Stimulated activated CD4-positive, alpha-beta T cell treated with anti-CD3 and anti-CD28 coated beads, Interleukin-4, amount 100 ng/mL, for 48 hours (primary cell): ENCODE measurements at places on chromosomes 3 and 15.

GRCh38 chr15:68623301-68623892 is 44.6 kb downstream of the CORO2B start:
- no peak for DNase-seq

DNA sequence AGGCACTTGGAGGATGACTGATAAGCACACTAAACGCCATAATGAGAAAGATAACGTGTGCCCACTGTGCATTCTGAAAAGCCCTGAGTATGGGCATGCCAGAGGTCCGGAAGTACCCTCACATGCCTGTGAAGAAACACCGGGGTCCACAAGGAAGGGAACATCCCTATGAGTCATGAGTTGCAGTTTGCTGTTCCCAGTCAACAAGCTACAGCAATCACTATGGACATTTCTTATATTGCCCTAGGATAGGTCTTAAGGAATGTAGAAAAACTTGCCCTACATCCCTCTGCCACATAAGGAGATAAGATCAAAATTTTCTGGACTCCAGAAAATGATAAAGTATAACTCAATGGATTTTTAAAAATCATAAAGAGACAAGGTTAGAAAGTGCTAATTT is 9.9 kb downstream of the MB21D2 start:
- no peak for DNase-seq

DNA sequence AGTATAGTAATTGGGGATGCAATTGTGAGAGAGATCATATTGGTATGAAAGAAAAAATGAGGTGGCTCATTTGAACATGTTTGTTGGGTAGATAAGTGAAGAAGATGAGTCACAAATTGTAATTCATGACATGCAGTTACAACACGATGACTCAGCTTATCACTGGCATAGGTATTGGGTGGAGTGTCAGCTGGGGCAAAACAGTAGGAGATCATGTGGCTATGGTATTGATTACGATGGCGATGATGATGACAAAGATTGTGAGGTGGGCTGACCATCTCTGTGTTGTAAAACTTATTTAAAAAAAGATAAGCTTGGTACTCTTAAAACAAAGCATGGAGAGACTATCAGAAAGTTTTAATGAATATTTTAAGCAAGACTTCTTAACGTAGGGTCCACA is 11.6 kb upstream of the DPH6 start:
- DNase-seq, result no peak

DNA sequence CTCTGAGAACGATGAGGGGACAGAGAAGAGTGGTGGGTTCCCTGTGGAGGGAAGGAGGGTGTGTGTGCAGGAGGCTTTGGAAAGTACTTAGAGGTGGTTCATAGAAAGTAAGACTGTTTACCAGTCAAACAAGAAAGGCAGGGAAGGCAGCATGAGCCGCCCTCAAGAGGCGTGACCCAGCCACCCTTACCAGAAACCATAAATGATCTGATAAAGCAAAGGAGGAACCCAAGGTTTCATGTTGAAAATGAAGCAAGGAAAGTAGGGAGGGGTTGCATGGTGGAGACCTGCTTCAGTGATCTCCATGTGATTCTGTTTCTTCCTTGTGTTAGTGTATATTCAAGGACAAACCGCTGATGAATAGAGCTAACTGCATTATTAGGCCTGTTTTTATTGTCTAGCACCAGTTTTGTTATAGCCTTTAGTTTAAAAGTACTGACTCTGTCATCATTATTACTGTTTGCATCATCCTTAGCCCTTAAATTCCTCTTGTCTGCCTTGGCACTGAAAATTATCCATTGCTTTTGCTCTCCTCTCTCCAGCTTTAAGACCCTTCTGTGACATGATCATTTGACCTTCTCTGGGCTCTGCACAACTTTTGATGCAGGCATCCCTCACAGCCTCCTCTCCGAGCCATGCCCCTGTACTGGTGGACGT is 96.1 kb downstream of the STAC start:
- no peak for DNase-seq

DNA sequence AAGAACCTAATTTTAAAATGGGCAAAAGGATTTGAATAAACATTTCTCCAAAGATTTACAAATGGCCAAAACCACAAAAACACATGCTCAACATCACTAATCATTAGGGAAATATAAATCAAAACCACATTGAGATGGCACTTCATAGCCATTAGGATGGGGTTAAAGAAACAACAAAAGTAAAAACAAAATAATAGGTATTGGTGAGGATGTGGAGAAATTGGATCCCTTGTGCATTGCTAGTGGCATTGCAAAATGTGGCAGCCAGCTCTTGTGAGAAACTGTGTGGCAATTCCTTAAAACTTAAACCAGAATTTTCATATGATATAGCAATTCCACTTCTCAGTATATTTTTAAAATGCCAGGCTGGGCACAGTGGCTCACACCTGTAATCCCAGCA is 126.5 kb downstream of the STT3B start:
- no peak for DNase-seq

DNA sequence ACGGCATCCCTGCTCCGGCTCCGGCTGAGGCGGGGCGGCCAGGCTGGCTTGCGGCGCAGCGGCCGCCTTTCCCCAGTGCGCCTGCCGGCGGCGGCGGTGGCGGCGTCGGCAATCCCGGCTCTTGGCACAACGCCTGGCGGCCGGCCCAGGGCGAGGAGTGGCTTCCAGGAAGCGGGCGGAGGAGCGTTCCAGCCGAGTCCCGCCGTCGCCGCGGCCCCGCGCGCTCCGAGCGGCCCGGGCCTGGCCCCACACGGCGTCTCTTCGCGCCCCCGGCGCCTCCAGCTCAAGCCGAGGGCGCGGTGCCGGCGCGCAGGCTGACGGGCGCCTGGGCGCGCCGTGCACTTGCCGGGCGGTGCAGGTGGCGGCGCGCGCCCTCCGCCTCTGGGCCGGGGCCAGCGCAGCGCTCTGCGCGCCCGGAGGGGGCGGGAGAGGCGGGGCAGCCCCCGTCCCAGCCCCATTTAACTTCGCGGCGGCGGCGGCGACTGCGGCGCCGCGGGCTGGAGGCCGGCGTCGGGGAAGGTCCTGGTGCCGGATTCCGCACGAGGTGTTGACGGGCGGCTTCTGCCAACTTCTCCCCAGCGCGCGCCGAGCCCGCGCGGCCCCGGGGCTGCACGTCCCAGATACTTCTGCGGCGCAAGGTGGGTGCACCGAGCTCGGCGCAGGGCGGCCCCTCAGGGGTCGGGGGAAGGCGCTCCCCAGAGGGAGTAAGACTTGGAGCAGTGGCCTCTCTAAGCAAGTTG is at the start of gene ADAMTSL3:
TSS of gene ADAMTSL3 (plus strand) at position 485 of the 740 bp plus-strand sequence. CDS start 1,639 bp downstream, outside the sequence.
- DNase-seq, result no peak

DNA sequence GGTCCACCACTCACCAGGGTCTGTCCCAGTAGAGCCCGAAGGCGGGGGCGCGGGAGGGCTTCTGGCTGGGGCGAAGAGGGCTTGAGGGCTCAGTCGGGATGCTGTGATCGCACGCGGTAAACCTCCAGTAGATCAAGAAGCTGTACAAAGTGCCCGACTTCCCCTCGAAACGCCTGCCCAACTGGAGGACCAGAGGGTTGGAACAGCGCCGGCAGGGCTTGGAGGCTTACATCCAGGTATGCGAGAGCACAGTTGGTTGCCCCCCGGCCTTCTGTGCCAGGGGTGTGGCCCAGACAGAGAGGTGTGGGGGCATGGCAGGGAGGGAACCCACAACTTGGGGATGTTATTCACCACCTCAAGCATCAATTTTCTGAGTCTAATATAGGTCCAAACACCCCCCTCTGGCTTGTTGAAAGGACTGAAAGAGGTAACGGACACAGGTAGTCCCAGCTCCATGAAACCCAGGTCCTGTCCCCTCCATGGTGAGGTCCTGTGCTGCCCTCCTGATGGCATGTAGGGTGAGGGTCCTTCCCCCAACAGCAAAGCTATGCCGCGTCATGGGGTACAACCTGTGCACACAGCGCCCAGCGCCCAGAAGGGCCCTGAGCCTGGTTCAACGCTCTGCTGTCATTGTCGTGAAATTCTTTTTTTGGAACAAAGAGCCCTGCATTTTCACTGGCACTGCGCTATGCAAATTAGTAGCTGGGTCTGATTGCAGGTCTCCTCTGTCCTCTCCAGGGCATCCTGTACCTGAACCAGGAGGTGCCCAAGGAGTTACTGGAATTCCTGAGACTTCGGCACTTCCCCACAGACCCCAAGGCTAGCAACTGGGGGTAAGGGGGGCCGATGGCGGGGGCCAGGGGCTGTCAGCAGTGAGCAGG is 1.2 kb downstream of the SNX22 start:
- no peak for DNase-seq
